Dermis microvascular lymphatic vessel endothelial cell (primary cell): ENCODE measurements at places on chromosomes 12 and 14. TPM values are rescaled to one million over a fixed set of nuclear protein-coding genes. Genes with fewer than 3 reads are reported as not detected.

DNA sequence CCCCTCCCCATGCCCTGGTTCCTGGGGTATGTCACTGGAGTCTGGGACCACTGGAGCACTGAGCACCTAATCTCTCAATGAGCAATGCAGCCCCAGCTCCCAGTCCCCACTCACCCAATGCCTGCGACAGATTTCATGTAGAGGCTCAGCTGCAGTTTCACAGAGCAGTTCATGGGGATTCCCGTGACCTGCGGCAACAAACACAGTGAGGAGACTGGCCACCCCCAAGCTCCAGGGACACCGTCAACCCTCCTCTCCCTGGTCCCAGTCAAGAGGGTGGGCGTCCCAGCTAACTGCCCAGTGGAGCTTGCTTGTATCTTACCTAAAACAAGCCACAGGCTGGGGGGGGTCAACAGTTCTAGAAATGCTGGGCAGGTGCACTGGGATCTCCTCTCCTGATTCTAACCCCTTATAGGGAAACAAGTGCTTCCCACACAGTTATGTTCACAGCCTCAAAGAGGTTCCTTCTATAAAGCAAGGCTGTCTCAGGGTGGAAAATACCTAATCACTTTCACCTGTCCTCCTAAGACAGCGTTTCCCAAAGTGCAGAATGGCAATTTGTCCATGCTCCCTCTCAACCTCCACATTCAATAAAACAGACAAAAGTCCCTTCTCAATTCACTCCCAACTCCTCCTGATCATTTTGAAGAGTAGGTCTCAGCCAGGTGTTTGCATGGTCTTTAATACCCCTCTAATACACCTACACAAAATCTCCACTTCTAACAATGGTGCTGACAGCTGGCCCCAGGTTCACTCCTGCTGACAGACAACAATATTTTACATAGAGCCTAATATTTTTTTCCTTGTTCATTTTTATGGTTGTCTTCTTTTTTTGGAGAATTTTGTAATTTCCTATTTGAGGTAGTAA is 68.3 kb downstream of the SCARB1 start:
- no peak for DNase-seq

- no peak for DNase-seq
These were observed 92.8 kb downstream of the FRMD6 start for GRCh38 chr14:51744372-51745130.

B4GALNT1 gene
- 0.13 TPM in 2 replicates for total RNA-seq

DNA sequence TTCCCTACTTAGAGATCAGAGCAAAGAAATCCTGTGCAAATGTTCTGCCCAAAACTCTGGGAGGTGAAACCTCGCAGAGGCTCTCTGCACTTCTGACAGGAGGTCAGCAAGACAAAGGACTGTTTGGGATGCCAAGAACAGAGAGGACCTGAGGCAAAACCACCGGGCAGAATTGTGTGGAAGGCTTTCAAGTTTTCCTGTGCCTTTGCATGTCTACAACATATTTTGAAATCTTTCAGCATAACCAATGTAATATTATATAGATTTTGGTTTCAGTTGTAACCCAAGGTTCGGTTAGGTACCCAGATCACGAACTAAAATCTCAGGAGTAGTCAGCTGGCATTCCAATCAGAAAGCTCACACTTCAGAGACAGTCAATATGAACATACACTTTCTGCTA is 99.4 kb upstream of the PLEKHA5 start:
- no peak for DNase-seq
